ENCODE measurements at places on chromosomes 13 and 19.

DNA sequence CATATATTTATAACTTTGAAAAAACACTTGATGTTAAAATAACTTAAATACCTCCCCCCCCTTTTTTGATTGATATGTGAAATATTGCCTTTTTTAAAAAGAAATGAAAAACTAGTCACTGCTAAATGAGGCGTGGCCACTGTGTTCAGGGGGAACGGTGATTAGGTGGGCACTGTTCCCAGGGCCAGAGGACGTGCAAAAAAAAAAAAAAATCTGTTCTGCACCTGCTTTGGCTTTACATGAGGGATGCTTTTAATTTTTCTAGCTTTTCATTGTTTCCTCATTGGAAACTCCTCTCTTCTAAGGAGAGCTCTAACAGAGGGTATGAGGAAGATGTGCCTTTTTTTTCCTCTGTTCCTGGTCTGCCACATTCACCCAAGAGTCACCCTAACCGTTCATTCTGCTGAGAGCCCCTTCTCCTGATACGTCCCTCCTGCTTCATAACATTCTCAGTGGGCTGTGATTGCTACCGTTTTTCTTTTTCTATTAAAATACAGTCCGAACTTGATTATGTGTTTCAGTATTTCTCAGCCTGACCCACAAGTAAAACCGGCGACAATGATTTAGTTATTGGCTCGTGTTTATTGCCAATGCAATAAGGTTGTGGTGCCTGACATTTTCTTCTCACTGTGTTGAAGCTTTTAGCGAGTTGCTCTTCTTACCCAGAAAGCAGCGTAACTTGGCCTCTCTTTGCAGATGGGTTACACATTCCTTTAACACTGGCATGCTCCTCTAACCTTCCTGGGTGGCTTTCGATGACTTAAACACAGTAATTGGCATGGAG is 64.8 kb upstream of the ZNF536 start:
- no peak for DNase-seq

- DNase-seq, result no peak
Measured at GRCh38 chr13:37029617-37030016, 29.0 kb downstream of the EXOSC8 start.

GRCh38 chr19:14300303-14300702 is 80.9 kb upstream of the ADGRE5 start:
- no peak for DNase-seq

DNA sequence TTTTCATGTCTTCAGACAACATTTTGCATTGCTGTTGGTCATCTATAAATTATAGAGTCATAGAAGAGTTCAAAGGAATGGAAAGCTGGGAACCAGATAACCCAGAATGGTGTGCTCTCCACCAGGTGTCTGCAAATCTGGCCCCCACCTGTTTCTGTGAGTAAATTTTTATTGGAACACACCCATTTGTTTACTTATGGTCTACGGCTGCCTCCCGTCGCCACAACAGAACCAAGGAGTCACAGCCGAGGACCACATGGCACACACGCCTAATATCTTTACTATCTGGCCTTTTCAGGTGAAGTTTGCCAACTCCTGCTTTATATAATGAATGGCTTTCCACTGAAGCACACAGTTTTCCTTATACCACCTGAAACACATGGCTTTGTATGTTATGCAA is 58.2 kb downstream of the EFNB2 start:
- no peak for DNase-seq

- DNase-seq, result no peak
Measured at GRCh38 chr19:55640043-55640576, 692 bp upstream of the ZNF580 start.

All from forelimb muscle (tissue), 1 donor.